Naive thymus-derived CD4-positive, alpha-beta T cell (primary cell): ENCODE measurements at places on chromosomes 12 and 14.
A peak's percentile ranks its signal among the peaks of the same experiment; 100 is the strongest.

GRCh38 chr12:22333713-22334409, 646 bp downstream of the ST8SIA1 start:
- no peaks in the 10 kb centered on the region for H3K27me3 ChIP-seq
- H3K36me3 ChIP-seq: no peaks in the 10 kb centered on the region
- DNase-seq: no peak
- H3K4me1 ChIP-seq: peaks cover 22% of the 10 kb centered on the region
- H3K4me3 ChIP-seq: peak overlapping the region; percentile 41

DNA sequence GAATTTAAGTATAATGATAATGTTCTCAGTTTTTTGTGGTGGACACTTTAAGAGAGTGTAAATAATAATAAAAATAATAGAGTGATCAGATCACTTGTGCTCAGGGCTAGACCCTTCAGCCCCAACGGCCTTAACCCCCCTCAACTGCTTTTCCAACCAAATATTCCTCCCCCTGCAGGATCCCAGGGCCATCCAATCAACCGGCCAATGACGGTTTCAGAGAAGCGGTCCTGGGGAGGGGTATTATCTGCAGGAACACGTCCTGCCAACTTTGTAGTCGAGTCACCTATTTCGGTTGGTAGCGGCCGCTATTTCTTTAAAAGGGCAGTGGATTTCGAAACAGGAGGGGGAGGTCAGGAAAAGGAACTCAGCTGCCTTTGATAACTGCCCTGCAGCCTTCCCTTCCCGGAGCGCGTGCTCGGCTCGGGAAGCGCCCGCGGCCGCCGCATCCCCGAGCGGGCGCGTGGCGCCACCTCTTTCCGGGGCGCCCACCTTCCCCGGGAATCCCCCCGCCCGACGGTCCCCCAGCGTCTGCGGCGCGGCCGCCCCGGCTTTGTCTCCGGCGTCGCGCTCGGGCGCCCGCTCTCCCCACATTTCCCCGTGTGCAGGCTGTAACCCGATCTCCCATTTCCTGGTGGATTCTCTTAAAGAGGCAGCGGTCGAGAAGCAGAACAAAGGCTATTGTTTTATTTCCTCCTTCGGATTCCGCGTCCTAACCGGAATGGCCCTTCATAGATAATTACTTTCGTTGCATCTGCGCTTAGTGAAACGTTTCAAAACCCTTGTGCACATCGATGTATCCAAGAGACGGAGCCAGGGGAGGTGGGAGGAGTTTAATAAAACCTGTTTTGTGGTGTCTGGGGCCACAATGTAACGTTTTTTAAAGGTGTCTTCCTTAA, 711 bp upstream of the ETV6 start:
- H3K27me3 ChIP-seq: no peaks in the 10 kb centered on the region
- no peak for DNase-seq
- H3K36me3 ChIP-seq: no peaks in the 10 kb centered on the region

- H3K4me3 ChIP-seq: no peak overlapping the region
- H3K27ac ChIP-seq: no peak overlapping the region
- no peaks in the 10 kb centered on the region for H3K4me1 ChIP-seq
- no peak for DNase-seq
Measured at GRCh38 chr12:95051241-95051640, 22.2 kb downstream of the NR2C1 start.

DNA sequence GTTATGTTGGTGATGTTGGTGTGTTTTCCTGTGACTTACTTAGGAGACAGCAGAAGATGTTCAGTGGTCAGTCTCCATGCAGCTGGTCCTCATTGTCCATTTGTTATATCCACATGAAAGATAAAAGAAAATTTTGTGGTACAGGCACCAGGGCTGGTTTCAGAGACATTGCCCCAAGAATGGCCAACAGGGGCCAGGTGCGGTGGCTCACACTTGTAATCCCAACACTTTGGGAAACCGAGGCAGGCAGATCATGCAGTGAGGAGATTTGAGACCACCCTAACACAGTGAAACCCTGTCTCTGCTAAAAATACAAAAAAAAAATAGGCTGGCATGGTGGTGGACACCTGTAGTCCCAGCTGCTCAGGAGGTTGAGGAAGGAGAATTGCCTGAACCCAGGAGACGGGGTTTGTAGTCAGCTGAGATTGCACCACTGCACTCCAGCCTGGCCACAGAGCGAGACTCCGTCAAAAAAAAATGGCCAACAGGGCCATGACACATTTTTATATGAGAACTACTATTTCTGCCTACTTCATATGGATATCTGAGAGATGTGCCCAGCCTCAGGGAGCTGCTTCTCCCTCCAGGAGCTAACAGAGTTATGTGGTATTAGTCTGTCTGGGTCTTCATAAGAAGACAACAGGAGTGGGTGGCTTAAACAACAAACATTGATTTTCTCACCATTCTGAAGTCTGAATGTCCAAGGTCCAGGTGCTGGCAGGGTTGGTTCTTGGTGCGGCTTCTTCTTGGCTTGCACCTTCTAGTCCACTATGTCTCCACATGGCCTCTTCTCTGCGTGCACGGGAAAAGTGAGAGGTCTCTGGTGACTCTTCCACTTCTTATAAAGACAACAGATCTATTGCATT, 821.7 kb downstream of the TMEM121 start:
- H3K4me1 ChIP-seq: no peaks in the 10 kb centered on the region
- H3K4me3 ChIP-seq: no peak overlapping the region
- no peaks in the 10 kb centered on the region for H3K27me3 ChIP-seq

DNA sequence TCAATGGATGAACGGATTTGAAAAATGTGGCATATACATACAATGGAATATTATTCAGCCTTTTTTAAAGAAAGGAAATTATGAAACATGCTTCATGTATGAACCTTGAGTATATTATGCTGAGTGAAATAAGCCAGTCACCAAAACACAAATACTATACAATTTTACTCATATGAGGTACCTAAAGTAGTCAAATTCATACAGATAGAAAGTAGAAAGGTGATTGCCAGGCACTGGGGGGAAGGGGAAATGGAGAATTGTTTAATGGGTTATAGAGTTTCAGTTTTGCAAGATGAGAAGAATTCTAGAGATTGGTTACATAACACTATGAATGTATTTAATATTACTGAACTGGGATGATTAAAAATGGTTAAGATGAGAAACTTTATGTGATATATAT, 171.4 kb downstream of the TMTC3 start:
- no peak for DNase-seq
- H3K36me3 ChIP-seq: no peaks in the 10 kb centered on the region
- no peak overlapping the region for H3K4me3 ChIP-seq
- no peak overlapping the region for H3K27ac ChIP-seq
- no peaks in the 10 kb centered on the region for H3K27me3 ChIP-seq
- H3K4me1 ChIP-seq: no peaks in the 10 kb centered on the region

- no peak overlapping the region for H3K4me3 ChIP-seq
- H3K27me3 ChIP-seq: no peaks in the 10 kb centered on the region
- no peak overlapping the region for H3K27ac ChIP-seq
- H3K4me1 ChIP-seq: no peaks in the 10 kb centered on the region
- DNase-seq: no peak
- no peaks in the 10 kb centered on the region for H3K36me3 ChIP-seq
Measured at GRCh38 chr14:48527832-48528231, 852.4 kb upstream of the MDGA2 start.

GRCh38 chr12:39395866-39396265, 47.1 kb downstream of the KIF21A start:
- DNase-seq: no peak
- no peak overlapping the region for H3K4me3 ChIP-seq
- no peak overlapping the region for H3K27ac ChIP-seq
- H3K4me1 ChIP-seq: no peaks in the 10 kb centered on the region

- no peaks in the 10 kb centered on the region for H3K27me3 ChIP-seq
- H3K36me3 ChIP-seq: no peaks in the 10 kb centered on the region
- H3K27ac ChIP-seq: no peak overlapping the region
- peaks cover 10% of the 10 kb centered on the region for H3K4me1 ChIP-seq
Measured at GRCh38 chr12:94671917-94672316, 21.6 kb upstream of the TMCC3 start.

DNA sequence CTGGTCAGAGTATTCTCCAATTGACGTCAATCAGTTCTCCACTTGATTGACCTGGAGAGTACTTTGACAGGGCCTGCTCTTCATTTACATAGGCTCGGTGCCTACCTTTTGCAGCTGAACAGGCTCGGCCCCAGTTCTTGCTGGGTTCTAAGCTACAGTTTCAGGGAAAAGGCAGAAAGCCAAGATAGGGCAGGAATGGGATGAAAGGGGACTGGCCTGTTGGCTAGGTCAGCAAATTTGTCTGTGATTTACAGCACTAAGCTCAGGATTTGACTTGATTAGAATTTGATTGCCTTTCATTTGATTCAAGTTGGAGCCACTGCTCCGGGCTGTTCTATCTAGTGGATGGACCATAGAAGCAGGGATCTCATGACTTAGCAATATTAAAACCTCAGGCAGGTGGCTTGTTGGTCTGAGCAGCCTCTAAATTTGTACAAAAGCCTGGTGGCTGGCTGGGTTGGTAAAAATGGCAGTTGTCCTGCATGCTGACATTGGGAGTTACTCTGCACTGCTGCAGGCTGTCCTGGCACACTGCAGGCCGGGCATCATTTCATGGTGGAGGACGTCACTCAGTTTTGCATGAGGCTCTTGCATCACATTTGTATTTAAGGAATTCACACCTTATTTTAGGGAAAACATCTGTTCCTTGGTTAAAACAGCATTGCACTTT, 71.8 kb downstream of the BICD1 start:
- H3K27ac ChIP-seq: no peak overlapping the region
- DNase-seq: no peak
- no peaks in the 10 kb centered on the region for H3K27me3 ChIP-seq
- H3K4me1 ChIP-seq: no peaks in the 10 kb centered on the region
- H3K36me3 ChIP-seq: no peaks in the 10 kb centered on the region
- no peak overlapping the region for H3K4me3 ChIP-seq
